AG20443 (cell line): ENCODE measurements at places on chromosomes 3 and 15.

DNA sequence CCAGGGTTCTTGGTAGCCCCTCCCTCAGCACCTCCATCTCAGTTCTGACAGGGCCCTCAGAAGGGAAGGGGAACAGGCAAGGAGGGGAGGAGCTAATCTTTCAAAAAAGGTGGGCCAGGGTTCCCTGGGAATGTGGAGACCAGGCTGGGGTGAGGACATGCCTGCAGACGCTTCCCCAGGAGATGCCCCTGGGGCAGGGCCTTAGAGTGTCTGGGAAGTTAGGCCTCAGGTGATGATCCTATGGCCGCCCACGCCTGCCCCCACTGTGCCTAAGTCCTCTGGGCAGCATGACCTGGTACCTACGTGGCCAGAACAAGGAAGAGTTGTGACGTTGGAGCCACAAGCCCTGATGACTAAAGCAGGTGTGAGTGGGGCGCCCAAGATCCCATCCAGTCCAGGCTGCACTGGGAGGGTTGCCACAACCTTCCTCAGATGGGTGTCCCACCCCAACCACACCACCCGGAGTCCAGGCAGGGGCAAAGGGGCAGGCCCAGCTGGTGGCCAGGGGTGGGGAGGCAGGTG lies 3.9 kb upstream of the SEMA3B start:
- no peak for DNase-seq

- DNase-seq: no peak
Observed at GRCh38 chr15:42384597-42384996, 25.3 kb downstream of the CAPN3 start.

- DNase-seq: peak; percentile 90
Observed at GRCh38 chr3:158768881-158769543, 32.8 kb upstream of the MFSD1 start.

DNA sequence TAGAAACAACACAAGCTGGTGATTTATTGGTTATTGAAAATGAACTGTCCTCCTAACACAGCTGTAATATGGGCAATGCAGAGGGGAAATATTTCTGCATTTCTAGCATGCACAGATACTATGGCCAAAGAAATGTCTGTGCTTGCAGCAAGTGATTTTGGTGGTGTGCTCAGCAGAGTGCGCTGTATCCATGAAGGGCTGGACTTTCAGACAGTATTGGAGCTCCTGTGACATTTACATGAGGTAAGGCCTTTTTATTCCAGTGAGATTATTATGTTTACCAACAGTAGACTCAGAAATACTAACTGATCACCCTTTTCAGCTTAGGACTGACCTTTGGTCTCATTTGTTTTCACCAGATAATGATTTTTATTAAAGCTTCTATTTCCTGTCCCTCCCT lies 1302.6 kb upstream of the EPHA6 start:
- DNase-seq: no peak

- DNase-seq: no peak
Observed at GRCh38 chr3:128036119-128036518, 16.1 kb upstream of the SEC61A1 start.

- DNase-seq: no peak
Observed at GRCh38 chr3:187169231-187169960, 27.9 kb upstream of the RTP1 start.

- DNase-seq: peak; percentile 22
Observed at GRCh38 chr3:172142051-172142863, 102.9 kb downstream of the FNDC3B start.

DNA sequence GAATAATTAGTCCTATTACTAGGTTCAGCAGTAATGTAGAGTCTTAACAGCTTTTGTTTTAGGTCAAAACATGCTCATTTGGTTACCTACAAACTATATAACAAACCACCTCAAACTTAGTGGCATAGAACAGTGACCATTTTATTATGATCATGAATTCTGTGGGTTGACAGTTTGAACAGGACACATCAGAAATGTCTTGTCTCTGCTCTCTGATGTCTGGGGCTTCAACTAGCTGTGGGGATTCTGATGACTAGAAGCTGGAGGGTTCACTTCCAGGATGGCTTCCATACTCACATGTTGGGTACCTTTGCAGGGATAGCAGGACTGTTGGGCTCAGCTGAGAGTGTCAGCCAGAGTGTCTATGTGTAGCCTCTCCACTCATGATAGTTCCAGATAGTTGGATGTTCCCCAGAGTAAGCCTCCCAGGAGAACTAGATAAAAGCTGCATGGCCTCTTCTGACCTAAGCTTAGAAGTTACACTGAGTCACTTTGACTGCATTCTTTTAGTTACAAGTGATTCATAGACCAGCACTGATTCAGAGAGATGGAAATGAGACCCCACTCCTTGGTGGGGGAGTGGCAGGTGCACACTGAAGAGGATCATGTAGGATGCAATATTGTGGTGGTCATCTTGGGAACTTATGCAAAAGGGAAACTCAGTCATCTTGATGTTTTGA lies 32.6 kb downstream of the PLCL2 start:
- DNase-seq: no peak

- DNase-seq: no peak
Observed at GRCh38 chr3:69997631-69998307, 1.8 kb upstream of the SAMMSON start.

DNA sequence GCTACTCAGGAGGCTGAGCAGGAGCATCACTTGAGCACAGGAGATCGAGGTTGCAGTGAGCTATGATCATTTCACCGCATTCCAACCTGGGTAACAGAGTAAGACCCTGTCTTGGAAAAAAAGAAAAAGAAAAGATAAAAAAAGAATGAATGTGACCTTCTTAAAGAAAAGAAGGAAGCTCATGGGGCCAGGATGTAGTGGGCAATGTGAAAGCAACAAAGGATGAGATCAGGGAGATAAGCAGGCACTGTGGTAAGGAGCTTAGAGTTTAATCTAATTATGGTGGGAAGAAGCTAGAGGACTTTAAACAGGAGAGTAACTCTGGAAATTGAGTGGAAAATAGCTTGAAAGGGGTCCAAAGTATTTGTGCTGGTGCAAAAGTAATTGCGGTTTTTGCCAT lies 231.6 kb upstream of the UBE2E2 start:
- DNase-seq: no peak
